ENCODE measurements at places on chromosomes 1 and 21.

DNA sequence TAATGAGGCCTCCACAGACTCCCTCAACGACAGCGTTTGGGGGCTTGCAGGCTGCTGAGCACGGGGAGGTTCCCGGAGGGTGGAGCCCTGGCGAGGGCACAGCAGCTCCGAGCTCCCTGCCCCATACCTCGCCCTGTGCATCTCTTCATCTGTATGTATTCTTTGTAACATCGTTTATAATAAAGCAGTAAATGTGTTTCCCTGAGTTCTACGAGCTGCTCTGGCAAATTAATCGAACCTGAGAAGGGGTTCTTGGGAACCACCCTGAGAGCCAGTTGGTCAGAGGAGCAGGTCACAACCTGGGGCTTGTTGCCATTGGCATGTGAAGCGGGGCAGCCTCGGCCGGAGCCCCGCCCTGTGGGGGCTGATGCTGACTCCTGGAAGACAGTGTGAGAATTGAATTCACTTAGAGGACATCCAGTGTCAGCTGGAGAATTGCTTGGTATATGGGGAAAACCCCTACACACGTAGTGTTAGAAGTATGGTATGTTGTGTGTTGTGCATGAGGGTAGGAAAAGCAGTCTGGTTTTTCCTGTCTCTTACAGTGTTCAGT, 11.5 kb downstream of the SLC37A1 start:
- DNase-seq, result no peak

GRCh38 chr1:80666073-80666472, 1134.7 kb upstream of the ADGRL2 start:
- no peak for DNase-seq

DNA sequence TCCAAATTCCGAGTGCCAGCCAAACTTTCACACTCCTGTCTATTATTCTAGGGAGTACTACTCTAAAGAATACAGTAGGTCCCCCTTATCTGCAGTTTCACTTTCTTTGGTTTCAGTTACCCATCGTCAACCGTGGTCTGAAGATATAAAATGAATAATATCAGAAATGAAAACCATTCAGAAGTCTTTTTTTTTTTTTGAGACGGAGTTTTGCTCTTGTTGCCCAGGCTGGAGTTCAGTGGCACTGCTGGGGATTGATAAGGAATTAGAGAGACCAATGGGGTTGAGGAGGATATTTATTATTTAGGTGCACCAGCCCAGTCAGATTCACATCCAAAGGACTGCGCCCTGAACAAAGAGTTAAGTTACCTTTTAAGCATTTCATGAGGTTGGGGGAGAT, 52.9 kb upstream of the SRSF10 start:
- DNase-seq, result no peak

- no peak for DNase-seq
These were observed 15.3 kb downstream of the UCK2 start for GRCh38 chr1:165842671-165843129.

DNA sequence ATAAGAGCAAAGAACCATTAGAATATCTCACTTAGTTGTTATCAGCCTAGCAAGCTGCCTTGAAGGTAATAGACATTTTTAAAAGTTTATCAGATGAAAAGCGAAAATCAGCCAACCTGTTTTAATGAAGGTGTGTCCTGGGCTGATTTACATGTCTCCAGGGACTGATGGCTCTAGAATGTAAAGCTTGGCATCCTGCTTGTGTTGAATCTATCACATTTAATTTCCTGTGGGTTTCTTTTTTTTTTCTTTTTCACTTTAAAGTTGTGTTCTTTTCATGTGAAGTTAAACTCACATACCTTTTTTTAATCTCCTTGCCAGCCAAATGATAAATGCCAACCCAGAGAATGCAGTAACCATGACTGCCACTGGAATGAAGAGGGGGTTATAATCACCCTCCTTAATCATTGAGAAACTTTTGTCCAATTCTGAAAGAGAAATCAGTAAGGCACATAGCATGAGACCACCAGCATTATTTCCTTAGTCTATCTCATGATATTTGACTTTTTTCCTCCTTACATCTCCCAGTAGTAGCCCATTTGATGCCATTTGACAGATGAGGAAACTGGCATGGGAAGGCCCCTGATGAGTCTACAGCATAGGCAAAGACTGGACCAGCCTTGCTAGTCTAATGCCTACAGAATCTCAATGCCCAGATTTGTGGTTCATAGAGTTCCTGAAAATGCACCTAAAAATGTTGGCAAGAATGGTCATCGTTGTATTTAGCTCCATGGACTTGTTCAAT, 10.0 kb downstream of the SELL start:
- no peak for DNase-seq

- no peak for DNase-seq
These were observed 67.7 kb downstream of the PLD5 start for GRCh38 chr1:242456726-242457269.

GRCh38 chr1:177133977-177134538, 30.5 kb downstream of the ASTN1 start:
- no peak for DNase-seq

DNA sequence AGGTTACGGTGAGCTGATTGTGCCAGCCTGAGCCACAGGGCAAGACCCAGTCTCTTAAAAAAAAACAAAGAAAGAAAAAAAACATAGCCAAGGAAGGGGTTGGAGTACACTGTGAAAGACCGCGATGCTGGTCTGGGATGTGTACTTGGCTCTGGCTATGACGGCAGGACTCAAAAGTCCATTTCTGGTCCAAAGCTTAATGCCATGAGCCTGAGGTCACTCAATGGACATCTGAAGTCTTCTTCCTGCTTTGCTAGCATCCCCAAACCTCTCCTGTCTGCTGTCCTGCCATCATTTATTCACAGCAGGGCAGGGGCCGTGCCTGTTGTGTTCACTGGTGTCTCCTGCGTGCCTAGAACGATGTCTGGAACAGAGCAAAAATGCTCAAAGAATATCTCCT, 1.5 kb upstream of the ARHGEF10L start:
- DNase-seq, result no peak

- DNase-seq, result no peak
These were observed 258.1 kb downstream of the SDCCAG8 start for GRCh38 chr1:243513726-243514491.

DNA sequence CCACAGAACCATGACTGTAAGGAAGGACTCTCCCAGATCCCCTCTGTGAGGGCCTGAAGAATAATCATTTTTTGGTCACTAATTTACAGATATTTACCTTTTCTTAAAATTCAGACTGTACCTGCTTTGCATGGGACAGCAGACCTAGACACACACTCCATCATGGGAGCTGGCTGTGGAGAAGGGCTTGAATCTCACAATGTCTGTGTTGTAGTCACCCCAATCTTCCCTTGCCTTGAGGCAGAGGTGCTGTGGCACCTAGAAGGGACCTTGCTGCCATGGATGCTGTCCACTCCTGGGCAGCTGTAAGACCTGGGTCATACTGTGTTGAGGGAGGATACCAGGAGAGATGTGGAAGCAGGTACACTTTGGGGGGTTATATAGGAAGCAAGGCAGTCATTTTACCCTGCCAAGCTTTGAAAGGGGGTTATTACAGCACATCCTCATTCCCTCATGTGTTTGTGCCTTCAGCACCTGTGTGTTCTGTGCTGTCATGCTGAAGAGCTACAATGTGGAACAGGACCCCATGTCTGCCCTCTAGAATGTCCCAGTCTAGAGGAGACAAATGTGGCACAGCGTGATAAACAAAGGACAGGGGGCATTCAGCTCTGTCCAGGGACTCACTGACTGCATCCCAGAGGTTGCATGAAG, 27.1 kb downstream of the TRAF5 start:
- DNase-seq, result no peak
